ENCODE measurements at places on chromosomes 7 and 10.

DNA sequence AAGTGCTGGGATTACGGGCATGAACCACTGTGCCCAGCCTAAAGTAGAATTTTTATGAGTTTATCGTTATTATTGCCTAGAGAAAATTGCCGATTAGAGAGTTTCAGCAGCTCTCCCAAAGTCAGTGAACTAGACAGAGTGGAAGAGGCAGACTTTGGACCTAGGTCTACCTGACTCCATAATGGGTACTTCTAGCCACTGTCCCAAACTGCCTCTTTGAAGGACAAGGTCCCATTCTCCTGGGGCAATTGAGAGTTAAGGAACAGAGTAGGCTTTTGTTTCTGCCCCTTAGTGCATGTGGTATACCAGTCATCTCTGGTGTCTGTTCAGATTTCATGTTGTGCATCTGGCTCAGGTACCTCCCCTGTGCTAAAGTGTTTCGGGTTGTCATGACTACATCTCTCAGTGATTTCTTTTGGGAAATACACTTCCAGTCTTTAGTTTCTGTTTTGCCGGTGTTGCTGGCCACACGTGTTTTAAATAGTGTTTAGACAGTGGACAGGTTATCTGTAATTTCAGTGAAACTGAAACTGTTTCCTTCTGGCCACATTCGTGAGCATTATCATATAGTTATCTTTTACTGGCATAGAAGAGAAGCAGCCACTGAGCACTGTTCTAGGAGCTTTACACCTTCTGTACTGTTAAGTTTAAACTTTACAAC lies 4.7 kb downstream of the TMEM236 start:
- no peak for DNase-seq

DNA sequence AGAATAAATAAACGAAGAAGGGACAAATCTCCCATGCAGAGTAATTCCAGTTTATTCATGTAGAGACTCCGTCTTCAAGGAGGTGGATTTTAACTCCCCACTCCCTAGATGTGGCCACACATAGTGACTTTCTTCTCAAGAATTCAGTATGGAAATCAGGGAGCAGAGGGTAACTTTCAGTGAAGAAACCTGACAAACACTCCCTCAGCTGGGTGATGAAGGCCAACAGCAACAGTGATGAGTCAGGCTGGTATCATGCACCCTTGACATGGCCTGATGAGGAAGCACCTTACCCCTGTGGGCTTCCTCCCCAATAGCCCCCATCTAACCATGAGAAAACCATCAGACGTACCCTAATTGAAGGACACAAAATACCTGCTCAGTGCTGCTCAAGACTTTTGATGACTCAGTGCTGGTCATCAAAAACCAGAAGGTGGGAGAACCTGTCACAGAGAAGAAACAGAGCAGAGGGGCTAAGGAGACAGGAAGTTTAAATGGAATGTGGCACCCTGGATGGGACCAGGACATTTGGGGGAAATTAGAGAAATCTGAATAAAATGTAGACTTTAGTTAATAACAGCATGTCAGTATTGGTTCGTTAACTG lies 50.6 kb downstream of the ADAMTS14 start:
- peak; percentile 16 for DNase-seq

GRCh38 chr7:26531926-26532325 lies 240.3 kb downstream of the SNX10 start:
- no peak for DNase-seq

GRCh38 chr7:73707045-73707631 lies 12.3 kb downstream of the STX1A start:
- no peak for DNase-seq

GRCh38 chr7:748446-748845 lies 21.4 kb upstream of the PRKAR1B start:
- DNase-seq = no peak
